ENCODE measurements at places on chromosomes 7 and 10.

- DNase-seq, result no peak
Observed at GRCh38 chr10:52485462-52485861, 171.4 kb downstream of the DKK1 start.

GRCh38 chr10:63143987-63144386 is 10.9 kb downstream of the NRBF2 start:
- no peak for DNase-seq

DNA sequence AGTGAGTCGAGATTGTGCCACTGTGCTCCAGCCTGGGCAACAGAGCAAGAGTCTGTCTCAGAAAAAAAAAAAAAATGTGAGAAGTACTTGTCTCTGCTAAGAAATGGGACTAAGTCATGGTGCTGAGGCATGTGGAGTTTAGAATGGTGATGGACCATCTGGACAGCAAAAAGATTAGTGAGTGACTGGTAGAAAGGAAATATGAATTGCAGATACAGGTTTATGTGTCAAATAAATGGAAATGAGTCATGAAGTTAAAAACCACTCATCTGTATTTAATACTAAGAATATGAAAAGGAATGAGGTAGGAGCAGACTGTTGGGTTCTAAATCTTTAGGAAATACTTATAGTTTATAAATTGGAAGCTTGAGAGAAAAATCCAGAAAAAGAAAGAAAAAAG is 625.7 kb upstream of the ANKRD30A start:
- DNase-seq, result no peak

- no peak for DNase-seq
Observed at GRCh38 chr7:16657656-16658279, 11.8 kb downstream of the BZW2 start.

DNA sequence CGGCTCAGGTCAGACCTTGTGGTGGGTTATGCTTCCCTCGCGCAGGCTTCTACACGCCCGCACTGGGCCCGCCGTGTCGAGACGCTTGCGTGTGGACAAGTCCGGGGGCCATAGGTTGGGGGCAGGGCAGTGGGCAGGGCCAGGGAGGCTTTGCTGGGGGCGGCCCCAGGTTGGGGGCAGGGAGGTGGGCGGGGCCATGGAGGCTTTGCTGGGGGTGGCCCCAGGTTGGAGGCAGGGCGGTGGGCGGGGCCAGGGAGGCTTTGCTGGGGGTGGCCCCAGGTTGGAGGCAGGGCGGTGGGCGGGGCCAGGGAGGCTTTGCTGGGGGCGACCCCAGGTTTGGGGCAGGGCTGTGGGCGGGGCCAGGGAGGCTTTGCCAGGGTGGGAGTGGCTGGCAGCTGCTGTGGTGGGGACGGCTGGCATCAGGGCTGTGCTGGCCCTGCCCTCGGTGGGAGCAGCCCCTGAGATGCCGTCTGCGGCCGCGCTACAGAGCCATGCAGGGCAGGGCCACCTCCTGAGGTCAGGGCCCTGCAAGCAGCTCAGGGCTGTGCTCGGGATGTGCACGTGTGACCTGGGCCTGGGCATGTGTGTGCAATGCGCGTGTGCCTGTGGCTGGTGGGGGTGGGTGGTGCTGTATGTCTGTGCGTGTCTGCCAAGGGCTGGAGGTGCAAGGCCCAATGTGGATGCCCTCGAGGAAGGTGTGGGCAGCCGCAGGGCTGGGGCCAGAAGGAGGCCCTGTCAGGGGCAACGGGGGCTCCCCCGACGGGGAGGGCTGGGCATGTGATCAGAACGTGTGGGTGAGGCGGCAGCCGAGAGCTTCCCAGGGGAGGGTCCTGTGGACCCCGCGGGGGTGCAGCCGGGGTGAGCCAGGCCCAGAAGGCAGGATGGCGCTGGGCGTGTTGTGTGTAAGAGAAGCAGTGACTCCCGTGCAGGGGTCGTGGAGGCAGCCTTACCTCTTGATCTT is 72.5 kb upstream of the NKX6-2 start:
- DNase-seq, result no peak

DNA sequence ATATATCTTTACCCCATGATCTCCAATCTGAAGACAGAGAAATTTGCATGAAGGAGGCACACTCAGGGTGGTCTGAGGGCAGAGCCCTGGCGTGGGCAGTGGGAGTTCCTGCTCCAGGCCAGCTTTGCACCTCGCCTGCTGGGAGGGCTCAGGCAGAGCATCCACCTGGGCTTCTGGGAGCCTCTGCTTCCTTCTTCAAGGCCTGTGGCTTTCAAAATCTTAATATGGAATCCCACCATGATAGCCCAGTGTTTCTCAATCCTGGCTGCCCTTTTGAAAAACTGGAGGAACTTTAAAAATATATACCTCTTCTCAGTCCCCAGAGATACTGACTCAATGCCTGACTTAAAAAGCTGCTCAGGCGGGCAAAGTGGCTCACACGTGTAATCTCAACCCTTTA is 36.7 kb upstream of the PSAP start:
- no peak for DNase-seq

GRCh38 chr10:88066319-88066718 is 202.9 kb downstream of the PTEN start:
- no peak for DNase-seq

DNA sequence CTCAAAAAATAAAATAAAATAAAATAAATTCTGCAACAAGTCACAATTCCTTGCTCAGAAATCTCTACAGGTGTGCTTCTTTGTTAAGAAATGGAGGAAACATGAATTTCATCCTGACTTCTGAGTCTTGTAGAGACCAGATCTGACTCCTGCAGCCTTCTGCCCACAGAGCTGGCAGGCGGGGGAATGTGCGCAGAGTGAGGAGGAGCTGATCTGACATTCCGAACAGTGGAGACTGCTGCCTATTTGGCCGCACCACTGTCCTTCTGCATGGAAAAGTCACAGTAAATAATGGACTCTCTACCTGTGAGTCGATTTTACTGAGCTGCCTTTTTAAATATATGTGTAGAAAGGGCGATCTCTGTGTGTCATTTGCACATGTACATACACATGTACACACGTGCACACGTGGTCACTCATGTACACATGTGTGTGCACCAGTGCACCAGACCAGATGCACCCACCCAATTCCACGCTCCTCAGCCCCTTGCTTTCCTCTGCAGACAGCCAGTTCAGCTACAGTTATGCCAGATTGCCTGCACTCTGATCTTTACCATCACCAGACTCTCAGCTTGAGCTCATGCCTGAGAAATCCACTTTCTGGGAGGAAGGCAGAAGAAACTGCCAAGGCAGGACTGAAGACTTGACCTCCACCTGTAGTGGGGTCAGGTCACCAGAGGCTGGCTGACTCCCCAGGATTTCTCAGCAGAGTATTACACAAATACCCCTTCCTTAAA is 54.9 kb downstream of the IKZF1 start:
- DNase-seq, result no peak

DNA sequence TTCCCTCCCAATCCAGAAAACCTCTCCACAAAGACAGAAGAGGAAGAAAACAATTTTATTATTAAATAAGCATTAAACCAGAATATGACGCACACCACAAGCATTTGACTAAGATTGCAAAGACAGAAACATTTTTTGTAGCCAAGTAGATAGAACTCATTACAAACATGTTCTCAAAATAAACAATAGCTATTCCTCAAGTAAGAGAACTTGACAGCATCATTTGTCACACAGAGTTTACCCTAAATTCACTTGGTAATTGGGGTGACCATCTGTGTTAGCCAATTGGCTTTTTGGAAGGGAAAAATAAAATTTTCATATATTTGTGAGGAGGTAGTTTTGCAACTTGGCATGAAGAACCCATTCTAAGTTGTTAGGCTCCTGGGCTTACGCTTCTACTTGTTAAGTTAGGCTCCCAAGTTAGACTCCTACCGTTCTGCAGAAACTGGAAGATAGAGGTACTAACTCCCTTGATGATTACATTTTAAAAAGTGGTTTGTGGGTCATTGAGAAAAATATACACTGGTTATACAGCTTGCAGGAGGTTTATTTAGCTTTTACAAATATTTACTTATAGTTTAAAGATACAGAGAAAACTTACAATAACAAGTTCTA is 618.6 kb upstream of the CNTNAP2 start:
- DNase-seq, result no peak
